Panc1 (cell line): ENCODE measurements at places on chromosomes 12 and 14. TPM values are rescaled to one million over a fixed set of nuclear protein-coding genes. Genes with fewer than 3 reads are reported as not detected.

GRCh38 chr12:19799216-19799615 is 359.9 kb downstream of the AEBP2 start:
- H3K27ac ChIP-seq = no peak overlapping the region
- H3K4me1 ChIP-seq = no peaks in the 10 kb centered on the region
- H3K4me3 ChIP-seq = no peak overlapping the region

GRCh38 chr12:85836197-85837090 is at the start of gene RASSF9:
RASSF9 (minus strand) TSS chr12:85836409; CDS start chr12:85836201, 208 bp downstream.
- H3K27me3 ChIP-seq = no peaks in the 10 kb centered on the region
- no peaks in the 10 kb centered on the region; the same call in 1 of the 2 replicates for H3K36me3 ChIP-seq
- no peak within 1 kb of the TSS for H3K27ac ChIP-seq
- peak within 1 kb of the TSS; percentile 19 for H3K4me3 ChIP-seq
- H3K4me1 ChIP-seq = peaks cover 3% of the 10 kb centered on the region; the same call in 1 of the 2 replicates

NTN4 gene
- total RNA-seq = 17.1 TPM

GRCh38 chr12:7868391-7868790 is 4.3 kb downstream of the SLC2A14 start:
- H3K36me3 ChIP-seq = no peaks in the 10 kb centered on the region
- H3K4me3 ChIP-seq = no peak overlapping the region
- no peak for DNase-seq
- no peaks in the 10 kb centered on the region for H3K4me1 ChIP-seq

- no peaks in the 10 kb centered on the region for H3K36me3 ChIP-seq
- no peaks in the 10 kb centered on the region for H3K27me3 ChIP-seq
- H3K4me1 ChIP-seq = no peaks in the 10 kb centered on the region
- H3K27ac ChIP-seq = no peak overlapping the region
- no peak for DNase-seq
Observed at GRCh38 chr12:131598717-131599116, 112.2 kb upstream of the SFSWAP start.

GRCh38 chr12:104986022-104986941 is at the start of gene NOPCHAP1:
NOPCHAP1 (plus strand) TSS chr12:104986316; CDS start chr12:104986353, 37 bp downstream.
- peak within 1 kb of the TSS; percentile 74 for H3K4me3 ChIP-seq
- H3K4me1 ChIP-seq = peaks cover 10% of the 10 kb centered on the region
- no peaks in the 10 kb centered on the region for H3K27me3 ChIP-seq
- H3K36me3 ChIP-seq = peaks cover 7% of the 10 kb centered on the region

- H3K27ac ChIP-seq = no peak overlapping the region
- no peak overlapping the region for H3K4me3 ChIP-seq
- no peaks in the 10 kb centered on the region for H3K4me1 ChIP-seq
- H3K36me3 ChIP-seq = no peaks in the 10 kb centered on the region
- no peak for DNase-seq
- no peaks in the 10 kb centered on the region for H3K27me3 ChIP-seq
Observed at GRCh38 chr14:51356381-51356780, 116.3 kb downstream of the TMX1 start.

ASB2 gene
- total RNA-seq = 0.28 TPM

- no peak overlapping the region for H3K27ac ChIP-seq
- DNase-seq = no peak
- H3K4me3 ChIP-seq = no peak overlapping the region
- H3K4me1 ChIP-seq = no peaks in the 10 kb centered on the region
- no peaks in the 10 kb centered on the region for H3K36me3 ChIP-seq
Observed at GRCh38 chr12:67364228-67364627, 95.1 kb downstream of the CAND1 start.

GRCh38 chr12:1830401-1830845 is 10.1 kb downstream of the LRTM2 start:
- H3K4me1 ChIP-seq = no peaks in the 10 kb centered on the region
- no peaks in the 10 kb centered on the region for H3K27me3 ChIP-seq
- no peaks in the 10 kb centered on the region for H3K36me3 ChIP-seq

PTPN21 gene
- 15.0 TPM for total RNA-seq

GRCh38 chr12:10989107-10989506 is 2.4 kb upstream of the TAS2R50 start:
- H3K4me3 ChIP-seq = no peak overlapping the region
- H3K36me3 ChIP-seq = no peaks in the 10 kb centered on the region
- no peak overlapping the region for H3K27ac ChIP-seq

- peak overlapping the region; percentile 93 for H3K27ac ChIP-seq
- H3K4me1 ChIP-seq = peaks cover 29% of the 10 kb centered on the region
- no peaks in the 10 kb centered on the region for H3K27me3 ChIP-seq
- peak overlapping the region; percentile 88 for H3K4me3 ChIP-seq
- DNase-seq = no peak
Observed at GRCh38 chr12:42143452-42144157, 1.1 kb downstream of the GXYLT1 start.

AKAP5 gene
- 0.64 TPM for total RNA-seq

- no peak overlapping the region for H3K4me3 ChIP-seq
- H3K27me3 ChIP-seq = peaks cover 3% of the 10 kb centered on the region; the same call in 1 of the 2 replicates
- H3K27ac ChIP-seq = no peak overlapping the region
- H3K36me3 ChIP-seq = no peaks in the 10 kb centered on the region
- H3K4me1 ChIP-seq = no peaks in the 10 kb centered on the region
Observed at GRCh38 chr12:114406984-114407841, 1.3 kb upstream of the TBX5 start.

PLA2G1B gene
- 0.69 TPM for total RNA-seq

- H3K4me1 ChIP-seq = no peaks in the 10 kb centered on the region
- no peak for DNase-seq
- no peak overlapping the region for H3K27ac ChIP-seq
- H3K27me3 ChIP-seq = no peaks in the 10 kb centered on the region
- no peak overlapping the region for H3K4me3 ChIP-seq
Observed at GRCh38 chr14:34920339-34920738, 45.2 kb upstream of the BAZ1A start.

DNA sequence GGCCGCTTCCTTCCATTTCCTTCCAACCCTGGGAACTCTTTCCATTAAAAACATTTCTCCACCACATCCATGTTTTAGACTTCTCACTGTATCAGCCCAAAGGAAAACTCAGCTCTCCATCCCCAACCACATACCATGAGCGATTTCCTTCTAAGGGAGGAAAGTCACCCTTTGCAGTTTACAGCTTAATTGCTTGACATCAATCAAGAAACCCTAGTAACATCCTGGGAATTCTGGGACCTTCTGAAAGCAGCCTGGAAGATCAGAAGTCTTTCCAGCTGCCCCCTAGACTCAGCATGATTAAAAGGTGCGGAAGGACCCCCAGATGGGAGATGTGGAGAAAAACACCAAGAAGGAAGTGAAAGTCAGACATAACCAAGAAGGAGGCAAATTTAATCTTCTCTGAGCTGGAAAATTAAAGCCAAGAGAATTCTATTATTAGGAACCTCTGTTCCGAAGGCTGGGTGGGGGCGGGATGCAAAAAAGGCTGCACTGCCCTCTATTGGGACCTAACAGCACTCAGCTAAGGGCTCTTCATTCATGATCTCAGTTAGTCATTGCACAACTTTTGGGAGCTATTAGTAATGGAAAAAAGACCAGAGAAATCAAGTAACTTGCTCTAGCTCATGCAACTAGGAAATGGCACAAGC is 73.3 kb upstream of the PLXNC1 start:
- H3K4me3 ChIP-seq = no peak overlapping the region
- H3K27ac ChIP-seq = no peak overlapping the region
- H3K4me1 ChIP-seq = no peaks in the 10 kb centered on the region
- DNase-seq = no peak

SLC38A4 gene
- 2.5 TPM for total RNA-seq

DNA sequence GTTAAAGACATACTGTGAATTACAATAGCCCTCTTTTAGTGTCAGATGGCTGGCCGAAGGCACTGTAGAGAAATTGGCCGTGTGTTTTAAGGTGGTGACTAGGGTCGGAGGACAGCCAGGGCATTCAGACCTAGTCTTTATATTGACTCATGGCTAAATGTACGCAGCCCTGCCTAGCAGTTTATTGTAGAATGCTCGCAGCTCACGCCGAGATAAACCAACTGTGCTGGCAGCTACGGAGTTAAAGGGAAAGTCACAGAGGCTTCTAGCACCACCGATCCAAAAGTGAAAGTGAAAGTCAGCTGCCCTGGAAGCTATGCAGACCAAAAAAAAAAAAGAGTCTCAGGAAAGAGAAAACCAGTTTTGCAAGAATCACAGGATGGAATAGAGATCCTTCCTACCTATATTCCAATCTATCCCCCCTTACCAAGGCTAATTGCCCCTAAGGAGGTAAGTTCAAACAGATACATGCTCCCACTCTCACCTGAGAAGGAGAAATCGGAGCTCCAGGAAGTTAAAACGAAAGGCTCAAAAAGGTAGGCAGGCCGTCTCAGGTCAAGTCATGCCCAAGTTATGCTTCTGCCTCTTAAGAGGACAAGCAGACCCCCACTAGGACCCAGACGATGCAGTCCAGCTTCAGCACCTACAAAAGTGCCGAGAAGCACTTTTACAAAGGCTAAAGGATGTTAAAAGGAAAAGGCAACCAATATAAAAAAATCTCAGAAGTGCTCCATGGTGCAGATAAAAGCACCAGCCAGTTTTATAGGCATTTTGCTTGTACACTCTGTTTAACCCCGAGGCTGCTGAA is 24.8 kb downstream of the KLRK1 start:
- no peaks in the 10 kb centered on the region for H3K27me3 ChIP-seq
- H3K4me1 ChIP-seq = peaks cover 21% of the 10 kb centered on the region
- H3K36me3 ChIP-seq = no peaks in the 10 kb centered on the region
- H3K4me3 ChIP-seq = peak overlapping the region; percentile 73
- peak overlapping the region; percentile 94 for H3K27ac ChIP-seq
- DNase-seq = peak; percentile 72

LTB4R gene
- 4.8 TPM for total RNA-seq

DNA sequence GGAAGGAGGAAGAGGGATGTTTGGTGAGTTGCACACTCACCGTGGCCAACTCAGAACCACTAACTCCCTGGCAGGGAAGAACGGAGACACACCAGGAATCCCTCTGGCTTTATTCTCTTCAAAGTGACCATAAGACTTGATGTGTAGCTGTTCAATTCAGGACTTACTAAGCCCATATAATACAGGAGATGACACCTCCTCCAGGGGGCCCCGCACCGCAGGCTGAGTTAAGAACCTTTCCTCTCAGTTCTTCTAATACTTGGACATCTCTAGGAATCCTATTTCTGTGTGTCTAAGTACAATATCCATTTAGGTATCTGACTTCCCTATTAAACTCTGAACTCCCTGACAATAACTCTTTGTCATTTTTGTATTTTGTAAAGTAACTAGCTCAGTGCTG is 49.5 kb downstream of the DCAF4 start:
- no peak overlapping the region for H3K27ac ChIP-seq
- no peaks in the 10 kb centered on the region for H3K27me3 ChIP-seq
- H3K36me3 ChIP-seq = peaks cover 3% of the 10 kb centered on the region
- no peak for DNase-seq
- no peaks in the 10 kb centered on the region for H3K4me1 ChIP-seq

SRRM4 gene
- total RNA-seq = not detected

DNA sequence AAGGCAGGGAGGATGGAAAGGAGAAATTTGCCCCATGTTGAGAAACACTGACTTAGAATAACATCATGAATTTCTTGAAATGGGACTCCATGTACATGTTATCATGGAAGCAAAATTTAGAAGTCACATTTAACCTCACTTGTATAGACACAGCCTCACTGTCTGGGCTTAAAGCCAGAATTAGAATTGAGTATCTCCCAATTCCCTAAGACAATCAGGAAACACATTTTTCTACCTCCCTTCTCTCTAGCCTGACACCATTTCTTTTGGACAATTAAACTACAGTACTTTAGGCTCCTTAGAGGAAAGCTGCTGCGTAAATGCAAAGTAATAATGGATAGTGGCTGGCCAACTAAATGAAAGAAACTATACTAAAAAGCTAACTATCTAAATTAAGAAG is 795.5 kb downstream of the C12orf50 start:
- no peaks in the 10 kb centered on the region for H3K4me1 ChIP-seq
- no peak for DNase-seq
- H3K4me3 ChIP-seq = no peak overlapping the region
- no peak overlapping the region for H3K27ac ChIP-seq
- no peaks in the 10 kb centered on the region for H3K27me3 ChIP-seq

DNA sequence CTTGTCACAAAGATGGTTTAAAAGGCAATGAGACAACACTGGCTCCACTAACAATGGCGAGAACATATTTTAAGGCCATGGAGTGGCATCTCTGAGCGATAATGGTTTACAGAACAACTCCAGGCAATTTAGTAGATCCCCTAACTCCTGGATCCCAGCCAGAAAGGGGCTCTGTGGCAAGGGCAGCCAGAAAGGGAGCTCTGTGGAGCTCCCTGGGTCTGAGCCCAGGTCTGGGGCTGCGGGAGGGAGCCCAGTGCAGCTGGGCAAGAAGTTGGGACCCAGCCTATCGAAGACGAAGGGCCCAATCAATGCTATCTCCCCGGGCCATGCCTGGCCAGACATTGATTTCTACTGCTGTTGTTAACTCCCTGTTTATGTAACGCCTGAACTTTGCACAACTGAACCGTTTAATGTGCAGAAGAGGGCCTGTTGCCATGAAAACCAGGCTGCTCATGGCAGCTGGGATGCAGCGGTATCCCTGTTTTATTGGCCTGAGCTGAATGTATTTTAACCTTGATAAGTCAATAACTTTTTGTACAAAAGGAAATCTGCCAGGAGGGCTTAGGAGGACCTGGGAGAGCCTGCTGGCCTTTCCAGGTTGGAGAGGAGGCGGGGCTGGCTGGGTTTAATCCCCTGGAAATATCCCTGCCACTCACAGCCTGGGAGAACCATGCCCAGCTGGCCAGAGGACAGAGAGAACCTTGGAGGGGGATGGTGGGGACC is 6.7 kb upstream of the FAM222A start:
- peak overlapping the region; percentile 17; the same call in 1 of the 2 replicates for H3K27ac ChIP-seq
- DNase-seq = no peak
- H3K4me3 ChIP-seq = no peak overlapping the region

BMP4 gene
- total RNA-seq = 0.87 TPM
